ENCODE measurements at places on chromosomes 11 and 22. TPM values are rescaled to one million over a fixed set of nuclear protein-coding genes. Genes with fewer than 3 reads are reported as not detected.
A peak's percentile ranks its signal among the peaks of the same experiment; 100 is the strongest.

The KRTAP5-9 gene
- polyA plus RNA-seq, result 0.50 TPM

The GAB4 gene
- not detected for polyA plus RNA-seq

The CYP2R1 gene
- 32.5 TPM for polyA plus RNA-seq

The VWCE gene
- 1.6 TPM for polyA plus RNA-seq

The APOA5 gene
- not detected for polyA plus RNA-seq

The APOA4 gene
- not detected for polyA plus RNA-seq

The CRYBA4 gene
- 0.48 TPM for polyA plus RNA-seq

The PRCP gene
- polyA plus RNA-seq, result 235 TPM

The STX5 gene
- 50.3 TPM for polyA plus RNA-seq

The H19 gene
- 820 TPM for polyA plus RNA-seq

The CCDC73 gene
- 0.06 TPM for polyA plus RNA-seq

- no peak for DNase-seq
These were observed 3.0 kb downstream of the MAFF start for GRCh38 chr22:38204784-38205183.

DNA sequence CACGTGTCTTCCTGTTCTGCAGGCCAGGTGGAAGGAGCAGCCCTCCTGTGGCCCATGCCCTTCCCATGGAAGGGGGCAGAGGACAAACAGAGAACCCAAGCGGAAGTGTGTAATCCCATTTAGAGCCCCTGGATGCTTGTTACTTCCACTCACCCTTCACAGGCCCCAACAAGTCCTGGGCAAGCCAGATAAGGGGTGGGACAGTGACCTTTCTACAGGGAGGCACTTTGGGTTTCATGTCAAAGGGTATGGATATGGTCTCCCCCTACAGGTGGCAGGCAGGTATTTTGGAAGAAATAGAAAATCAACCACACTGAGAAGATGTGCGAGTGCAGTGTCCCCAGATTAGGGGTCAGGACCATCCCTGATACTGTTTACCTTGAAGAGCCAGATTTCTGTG, 11.4 kb downstream of the MPEG1 start:
- no peak for DNase-seq

- DNase-seq, result no peak
These were observed 9.3 kb downstream of the PATE4 start for GRCh38 chr11:125842321-125842948.

DNA sequence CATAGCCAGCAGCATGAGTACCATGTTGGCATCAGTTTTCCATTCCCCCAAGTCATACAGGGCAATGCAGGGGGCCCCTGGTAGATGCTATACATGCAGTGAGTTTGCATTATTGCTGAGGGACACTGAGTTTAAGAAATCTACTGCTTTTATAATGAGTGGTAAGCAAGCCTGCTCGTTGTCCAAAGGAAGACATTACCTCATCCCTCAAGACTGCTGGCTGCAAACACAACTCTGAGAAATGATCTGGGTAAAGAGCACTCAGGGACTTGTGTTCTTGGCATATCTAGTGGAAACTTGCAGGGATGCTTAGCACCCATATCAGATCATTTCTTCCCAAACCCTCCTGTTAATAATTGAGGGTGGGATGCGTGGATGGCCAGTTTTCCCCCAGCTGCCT, 77.9 kb downstream of the CWC15 start:
- DNase-seq, result no peak

- no peak for DNase-seq
These were observed 29.4 kb upstream of the SMIM38 start for GRCh38 chr11:69126286-69126685.

DNA sequence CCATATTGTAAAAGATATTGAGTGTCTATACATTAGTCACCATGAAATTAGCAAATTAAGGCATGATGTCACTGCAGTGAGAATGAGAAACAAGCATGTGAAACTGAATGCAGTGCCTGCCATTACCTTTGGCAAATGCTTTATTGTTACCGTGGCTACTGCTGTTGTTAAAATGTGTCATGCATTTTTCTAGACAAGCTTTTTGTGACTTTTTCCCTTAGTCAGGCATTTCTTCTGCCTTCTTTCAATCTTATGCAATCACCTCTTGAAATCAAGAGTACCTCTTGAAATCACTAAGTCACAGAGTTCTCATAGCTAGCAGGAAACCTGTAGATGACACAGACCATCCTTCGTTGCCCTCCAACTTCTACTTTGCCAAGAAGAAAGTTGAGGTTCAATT, 461.7 kb upstream of the TENM4 start:
- DNase-seq, result peak; percentile 23

DNA sequence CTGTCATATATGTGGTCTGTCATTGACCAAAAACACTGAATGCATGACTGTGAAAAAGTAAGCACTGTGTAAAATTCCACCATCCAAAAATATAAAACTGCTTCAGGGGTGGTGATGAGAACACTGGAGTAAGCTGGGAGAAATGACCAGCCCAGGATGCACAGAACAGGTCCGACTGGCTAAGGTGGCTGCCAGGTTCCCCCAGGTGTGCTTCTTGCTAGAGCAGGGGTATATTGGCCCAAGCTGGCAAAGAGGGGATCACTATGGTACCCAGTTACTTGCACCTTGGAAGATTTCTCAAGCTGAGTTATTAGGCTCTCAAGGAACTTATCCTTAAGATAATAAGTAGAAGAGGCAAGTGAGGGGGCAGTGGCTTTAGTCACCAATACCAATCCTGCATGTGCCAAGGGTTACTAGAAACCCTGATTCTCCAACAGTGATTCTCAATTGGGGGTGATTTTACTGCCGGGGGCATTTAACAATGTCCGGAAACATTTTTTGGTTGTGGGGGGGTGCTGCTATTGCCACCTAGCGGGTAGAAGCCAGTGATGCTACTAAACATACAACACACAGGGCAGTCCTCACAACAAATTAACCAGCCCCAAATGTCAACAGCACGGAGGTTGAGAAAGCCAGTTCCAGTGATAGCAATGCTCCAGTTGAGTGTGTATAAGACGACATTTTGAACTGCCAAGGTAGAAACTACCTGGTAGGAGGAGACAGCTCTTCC, 15.7 kb downstream of the SNU13 start:
- no peak for DNase-seq

DNA sequence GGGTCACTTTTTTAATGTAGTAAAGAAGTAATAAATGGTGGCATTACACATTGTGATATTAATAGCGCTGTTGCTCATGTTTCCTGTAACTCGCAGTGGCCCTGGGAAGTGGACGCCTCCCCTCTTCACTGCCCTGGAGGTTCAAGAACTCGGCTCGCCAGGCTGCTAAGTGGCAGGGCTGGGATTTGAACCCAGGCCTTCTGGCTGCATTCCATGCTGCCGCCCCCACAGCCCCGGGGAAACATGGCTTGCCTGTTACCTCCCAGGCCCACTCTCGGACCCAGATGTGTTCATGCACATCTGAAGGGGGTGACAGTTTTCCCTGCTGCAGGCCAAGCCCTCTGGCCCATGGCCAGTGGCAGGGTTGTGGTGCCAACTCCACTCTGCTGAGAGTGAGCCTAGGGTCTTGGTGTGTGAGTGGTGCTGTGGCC, 25.0 kb upstream of the MGAT3 start:
- DNase-seq, result no peak

- no peak for DNase-seq
These were observed 4.6 kb downstream of the C11orf96 start for GRCh38 chr11:43947003-43947500.

- DNase-seq, result no peak
These were observed 311.5 kb downstream of the NTM start for GRCh38 chr11:131681920-131682319.

DNA sequence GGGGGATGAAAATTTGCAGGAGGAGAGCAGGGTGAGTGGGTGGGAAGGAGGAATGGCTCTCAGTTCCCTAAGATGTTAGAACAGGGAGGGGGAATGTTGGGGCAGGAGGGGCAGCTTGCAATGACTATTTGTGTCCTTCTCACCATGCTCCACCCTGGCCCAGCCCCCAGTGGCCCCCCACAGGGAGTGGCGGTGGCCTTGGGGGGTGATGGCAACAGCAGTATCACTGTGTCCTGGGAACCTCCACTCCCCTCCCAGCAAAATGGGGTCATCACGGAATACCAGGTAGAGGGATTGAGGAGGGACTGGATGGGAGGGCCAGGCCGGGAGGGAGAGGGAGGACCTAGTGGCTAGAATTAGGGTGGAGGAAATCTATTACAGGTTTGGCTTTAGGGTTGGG, 10.2 kb downstream of the ROBO3 start:
- DNase-seq, result no peak

DNA sequence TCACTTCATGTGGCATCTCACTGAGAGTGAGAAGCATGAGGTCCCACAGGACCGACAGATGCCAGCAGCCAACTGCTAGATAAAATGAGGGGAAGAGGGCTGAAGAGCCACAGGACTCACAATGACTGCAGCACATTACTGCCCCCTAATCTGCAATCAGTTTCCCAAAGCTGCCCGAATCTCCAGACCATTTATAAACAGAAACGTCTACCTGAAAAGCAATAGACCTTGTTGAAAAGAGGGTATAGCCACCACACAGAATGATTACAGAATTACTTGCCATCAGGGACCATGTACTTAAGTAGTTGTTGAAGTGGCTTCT, 12.4 kb upstream of the TEF start:
- DNase-seq, result no peak

GRCh38 chr22:37267661-37268413, 14.5 kb upstream of the CYTH4 start:
- no peak for DNase-seq

DNA sequence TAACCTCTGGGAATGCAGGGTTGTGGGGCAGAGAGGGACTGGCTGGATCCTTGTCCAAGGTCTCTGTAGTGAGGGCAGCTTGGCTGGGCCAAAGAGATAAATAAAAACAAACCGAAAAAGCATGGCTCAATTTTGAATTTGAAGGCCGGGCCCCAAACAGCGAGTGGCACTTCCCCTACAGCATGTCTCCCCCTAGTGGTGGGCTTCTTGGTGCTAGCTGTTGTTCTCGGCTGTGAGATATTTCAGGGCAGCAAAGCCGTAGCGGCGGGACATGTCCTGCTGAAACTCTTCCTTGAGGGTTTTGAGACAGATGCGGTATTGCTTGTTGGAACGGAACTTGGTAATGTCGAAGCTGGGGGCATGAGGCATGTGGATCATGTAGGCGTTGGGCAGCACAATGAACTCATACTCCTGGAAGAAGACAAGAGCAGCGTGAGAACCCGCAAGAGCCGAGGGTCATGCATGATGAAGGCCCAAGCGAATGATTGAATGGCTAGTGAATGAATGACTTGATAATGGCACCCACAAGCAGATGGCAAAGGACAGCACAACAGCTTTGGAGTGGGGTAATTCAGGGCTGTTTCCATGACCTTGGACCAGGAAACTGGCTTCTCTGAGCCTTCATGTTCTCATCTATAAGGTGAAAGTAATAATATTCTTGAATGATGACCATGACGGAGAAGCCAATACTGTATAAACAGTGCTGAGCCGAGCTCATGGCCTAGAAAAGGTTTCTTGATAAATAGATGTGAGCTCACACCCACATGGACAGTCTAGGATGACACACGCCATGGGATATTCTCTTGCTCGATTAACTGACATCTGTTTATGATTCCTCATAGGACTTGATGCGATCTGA, 216.3 kb upstream of the SYN3 start:
- DNase-seq, result no peak

DNA sequence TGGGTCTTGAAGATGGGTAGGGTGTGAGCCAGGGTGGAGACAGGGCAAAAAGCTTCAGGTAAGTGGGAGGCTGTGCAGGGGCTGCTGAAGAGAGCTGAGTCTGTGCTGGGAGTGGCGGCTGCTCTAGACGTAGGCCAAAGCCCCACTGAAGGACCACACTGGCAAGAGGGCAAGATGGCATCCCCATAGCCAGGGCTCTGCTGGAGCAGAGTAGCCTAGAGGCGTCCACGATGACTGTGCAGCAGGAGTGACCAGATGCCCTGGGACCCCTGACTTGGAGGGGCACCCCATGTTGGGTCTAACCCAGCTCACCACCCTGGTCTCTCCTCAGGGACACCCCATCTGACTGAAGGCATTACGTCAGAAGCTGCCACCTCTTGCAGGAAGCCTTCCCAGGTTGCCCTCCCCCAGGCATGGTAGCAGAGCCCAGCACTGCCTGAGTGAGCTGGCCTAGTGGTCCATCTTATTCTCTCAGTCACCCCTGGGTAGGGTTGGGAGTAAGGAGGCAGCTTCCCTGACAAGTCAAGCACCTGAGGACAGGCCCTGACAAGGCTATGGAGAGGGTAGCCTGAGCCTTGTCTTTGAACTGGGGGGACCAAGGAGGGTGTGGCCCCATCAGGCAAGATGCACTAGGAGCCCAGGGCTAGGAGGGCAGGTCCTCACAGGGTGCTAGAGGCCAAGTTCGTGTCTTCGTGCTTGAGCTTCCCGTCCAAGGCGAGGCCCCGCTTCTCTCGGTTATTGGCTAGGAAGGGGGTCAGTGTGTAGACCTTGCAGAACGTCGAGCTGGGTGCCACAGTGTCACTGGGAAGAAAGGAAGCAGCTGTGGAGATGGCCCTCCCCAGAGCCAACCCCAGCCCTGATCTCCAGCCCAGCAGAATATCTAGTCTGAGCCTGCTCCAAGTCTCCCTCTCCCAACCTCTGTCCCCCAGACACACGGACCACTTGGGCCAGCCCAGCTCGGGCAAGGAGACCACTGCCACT, 33.1 kb downstream of the TPBGL start:
- no peak for DNase-seq

DNA sequence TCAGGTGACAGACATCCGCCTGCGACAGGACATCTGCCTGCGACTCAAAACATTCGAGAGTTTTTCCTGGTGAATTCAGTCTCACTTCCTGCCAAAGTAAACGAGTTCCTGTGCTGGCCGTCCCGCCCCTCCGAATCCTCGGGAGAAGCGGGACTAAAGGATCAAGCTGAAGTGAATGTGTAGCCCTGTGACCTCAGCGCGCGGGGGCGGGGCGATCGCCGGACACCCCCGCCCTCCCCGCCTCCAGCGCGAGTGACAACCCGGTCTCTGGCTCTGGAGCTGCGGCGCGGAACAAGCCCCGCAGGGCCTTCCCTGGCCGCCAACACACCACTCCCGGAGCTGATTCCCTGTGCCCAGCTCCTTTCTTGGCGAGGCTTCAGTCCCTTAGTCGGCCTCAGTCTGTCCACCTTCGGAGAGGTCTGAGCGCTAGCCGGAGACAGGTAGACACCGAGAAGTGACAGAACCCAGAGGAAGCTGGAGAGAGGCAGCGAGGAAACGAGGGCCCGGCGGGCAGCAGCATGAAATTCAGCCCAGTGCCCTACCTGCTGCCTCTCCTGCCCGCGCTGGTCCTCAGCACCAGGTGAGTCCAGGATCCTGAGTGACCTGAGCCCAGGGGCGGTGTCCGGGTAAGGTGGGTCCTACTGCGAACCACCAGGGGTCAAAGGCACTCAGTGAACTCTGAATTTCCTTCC, 766.4 kb upstream of the LUZP2 start:
- no peak for DNase-seq

DNA sequence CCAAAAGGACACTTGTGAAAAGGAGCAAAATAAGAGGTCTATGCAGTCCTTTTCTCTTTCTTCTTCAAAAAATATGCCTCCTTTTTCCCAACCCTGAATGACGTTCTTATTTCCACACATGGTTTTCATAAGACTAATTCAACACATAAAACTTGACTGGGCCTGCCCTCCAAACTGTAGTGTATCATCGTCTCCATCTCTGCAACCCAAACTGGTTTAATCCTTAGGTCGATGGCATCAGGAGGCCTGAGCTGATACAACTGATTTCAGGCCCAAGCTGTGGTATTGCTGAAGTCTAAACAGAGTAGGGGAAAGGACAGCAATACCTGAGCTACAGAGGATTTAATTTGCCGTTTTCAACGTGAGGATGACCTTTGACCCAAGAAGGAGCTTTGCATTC, 130.0 kb upstream of the MTNR1B start:
- no peak for DNase-seq

- DNase-seq, result no peak
These were observed 25.5 kb downstream of the FCHSD2 start for GRCh38 chr11:73116636-73117035.

- DNase-seq, result no peak
These were observed 2.4 kb downstream of the PACS1 start for GRCh38 chr11:66072518-66072917.

GRCh38 chr11:35144136-35144741, 5.3 kb downstream of the CD44 start:
- no peak for DNase-seq

Data from right lung (tissue), 10 donors.